ENCODE measurements at places on chromosomes 12 and 14.

DNA sequence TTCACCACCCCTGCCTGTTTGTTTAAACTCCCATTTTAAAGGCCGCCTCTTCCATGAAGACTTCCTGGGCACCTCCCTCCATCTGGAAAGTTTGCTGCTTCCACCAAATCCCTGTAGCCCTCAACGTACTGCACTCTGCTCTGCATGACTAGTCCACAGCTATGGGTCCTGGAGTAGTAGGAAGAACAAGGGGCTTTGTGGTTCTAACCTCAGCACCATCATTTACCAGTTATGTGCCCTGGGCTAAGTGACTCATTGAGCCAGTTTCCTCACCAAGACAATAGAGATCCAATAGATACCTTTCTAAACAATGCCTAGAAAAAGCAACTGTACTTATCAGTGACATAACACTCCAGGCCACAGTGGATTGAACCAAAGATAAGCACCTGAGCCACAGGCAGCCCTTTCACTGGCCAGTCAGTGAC, 8.5 kb upstream of the LTBP2 start:
- peak; percentile 64 for DNase-seq

- no peak for DNase-seq
These were observed 123.4 kb downstream of the SLC5A8 start for GRCh38 chr12:101086490-101087135.

- DNase-seq, result no peak
These were observed 350.5 kb upstream of the TMTC1 start for GRCh38 chr12:30134229-30134628.

- DNase-seq, result peak; percentile 21
These were observed 490 bp downstream of the RILPL1 start for GRCh38 chr12:123532808-123533649.

DNA sequence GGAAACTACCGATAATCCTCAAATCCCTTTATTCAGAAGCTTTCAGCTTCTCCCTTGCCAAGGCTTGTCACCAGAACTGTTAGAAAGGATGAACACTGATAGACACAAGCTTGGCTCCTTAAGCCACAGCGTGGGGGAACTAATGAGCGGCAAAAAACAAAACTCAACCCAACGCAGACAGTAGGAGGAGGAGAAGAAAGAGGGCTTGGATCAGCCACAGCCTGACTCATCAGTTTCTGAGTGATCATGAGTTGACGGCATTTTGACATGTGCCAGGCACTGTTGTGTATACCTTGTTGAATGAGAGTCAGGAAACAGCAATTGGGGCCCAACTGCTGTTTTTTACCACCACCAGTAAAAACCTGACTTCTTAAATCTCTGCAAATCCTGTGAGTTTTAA, 23.7 kb downstream of the PLXNC1 start:
- peak; percentile 55 for DNase-seq

- no peak for DNase-seq
These were observed 496.3 kb downstream of the NELL2 start for GRCh38 chr12:44379831-44380230.

DNA sequence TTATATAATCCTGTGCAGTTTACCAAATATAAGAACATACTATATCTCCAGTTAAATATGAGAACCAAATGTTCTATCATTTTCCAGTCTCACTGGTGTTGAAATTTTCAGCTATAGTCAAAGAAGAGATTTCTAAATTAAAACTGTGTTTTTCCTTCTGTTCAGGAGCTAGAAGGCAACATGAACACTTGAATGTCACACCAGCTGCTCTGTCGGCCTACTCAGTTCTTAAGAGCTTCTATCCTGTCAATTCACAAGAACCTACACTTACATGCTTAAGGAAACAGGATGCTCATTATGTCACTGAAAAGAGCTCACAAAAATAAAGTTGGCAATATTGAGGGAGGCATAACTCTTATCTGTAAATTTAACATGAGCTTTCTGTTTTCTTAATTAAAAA, 43.1 kb downstream of the ATP2B1 start:
- DNase-seq, result no peak

- DNase-seq, result no peak
These were observed 156.2 kb downstream of the ETV6 start for GRCh38 chr12:11805680-11806079.

DNA sequence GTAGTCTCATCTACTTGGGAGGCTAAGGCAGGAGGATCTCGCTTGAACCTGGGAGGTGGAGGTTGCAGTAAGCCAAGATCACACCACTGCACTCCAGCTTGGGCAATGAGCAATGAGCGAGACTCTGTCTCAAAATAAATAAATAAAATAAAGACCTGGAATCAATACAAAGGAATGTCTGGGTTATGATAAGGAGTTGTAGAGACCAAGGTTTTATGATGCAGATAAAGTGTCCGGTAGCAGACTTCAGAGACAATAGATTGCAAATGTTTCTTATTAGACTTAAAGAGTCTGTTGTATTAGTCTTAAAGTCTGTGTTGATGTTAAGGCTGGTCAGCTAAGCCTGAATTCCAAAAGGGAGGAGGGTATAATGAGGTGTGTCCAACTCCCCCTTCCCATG, 35.2 kb upstream of the RNASE1 start:
- no peak for DNase-seq

- DNase-seq, result no peak
These were observed 14.4 kb downstream of the EVL start for GRCh38 chr14:100079726-100080005.

- no peak for DNase-seq
These were observed 155.3 kb upstream of the ATP2B1 start for GRCh38 chr12:89863968-89864367.

DNA sequence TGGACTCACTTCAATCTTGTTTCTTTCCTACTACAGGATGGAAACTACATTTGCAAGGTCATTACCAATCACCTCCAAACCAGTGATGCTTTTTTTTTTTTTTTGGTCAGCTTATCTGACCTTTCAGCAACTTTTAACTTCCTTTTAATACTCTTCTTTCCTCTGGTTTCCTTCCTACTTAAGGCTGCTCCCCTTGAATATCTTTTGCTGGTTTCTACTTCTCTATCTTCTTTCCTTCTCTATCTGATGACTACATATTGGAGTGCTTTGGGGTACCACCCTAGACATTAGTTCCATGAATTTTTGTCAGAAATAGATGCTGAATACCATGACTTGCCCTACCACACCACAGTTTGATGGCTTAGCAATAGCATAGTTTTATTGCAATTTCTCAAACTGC, 197.7 kb upstream of the DDHD1 start:
- no peak for DNase-seq

- DNase-seq, result no peak
These were observed 8.2 kb upstream of the WASHC4 start for GRCh38 chr12:105099356-105099755.

- no peak for DNase-seq
These were observed 549.6 kb downstream of the DIO2 start for GRCh38 chr14:79661752-79662151.
